ENCODE measurements at places on chromosomes 3 and 15.

DNA sequence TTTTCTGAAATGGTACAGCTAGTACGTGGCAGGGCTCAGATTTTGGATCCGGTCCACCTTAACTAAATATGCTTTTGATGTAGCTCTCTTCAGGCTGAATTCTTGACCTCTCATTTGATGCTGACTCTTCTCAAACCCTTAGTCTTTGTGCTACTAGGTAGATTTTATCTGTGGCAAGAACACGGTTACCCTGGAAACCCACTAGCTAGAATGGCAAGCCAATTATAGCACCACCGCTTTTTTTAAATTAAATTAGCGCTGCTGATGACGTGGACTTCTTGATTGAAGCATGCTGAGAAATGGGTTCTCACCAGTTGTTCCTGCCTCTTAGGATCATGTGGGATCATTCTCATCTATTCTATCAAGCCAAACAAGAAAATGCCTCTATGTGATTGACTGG, 421.5 kb downstream of the LPP start:
- DNase-seq, result no peak

DNA sequence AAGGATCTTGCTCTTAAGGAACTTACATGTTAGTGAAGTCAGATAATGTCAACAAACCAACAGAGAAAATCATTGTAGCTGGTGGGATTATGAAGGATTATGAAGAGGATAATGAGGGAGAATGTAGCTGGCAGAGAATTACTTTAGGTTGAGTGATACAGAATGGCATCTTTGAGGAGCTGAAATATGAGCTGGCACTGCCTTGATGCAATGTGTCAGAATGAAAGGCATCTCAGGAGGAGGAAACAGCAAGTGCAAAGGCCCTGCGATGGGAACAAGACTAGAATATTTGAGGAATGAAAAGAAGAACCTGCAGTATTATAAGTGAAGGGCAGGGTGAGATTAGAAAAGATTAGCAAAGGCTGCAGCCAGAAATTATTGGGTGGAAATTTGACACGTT, 237.2 kb upstream of the ADAMTS9 start:
- DNase-seq, result no peak

DNA sequence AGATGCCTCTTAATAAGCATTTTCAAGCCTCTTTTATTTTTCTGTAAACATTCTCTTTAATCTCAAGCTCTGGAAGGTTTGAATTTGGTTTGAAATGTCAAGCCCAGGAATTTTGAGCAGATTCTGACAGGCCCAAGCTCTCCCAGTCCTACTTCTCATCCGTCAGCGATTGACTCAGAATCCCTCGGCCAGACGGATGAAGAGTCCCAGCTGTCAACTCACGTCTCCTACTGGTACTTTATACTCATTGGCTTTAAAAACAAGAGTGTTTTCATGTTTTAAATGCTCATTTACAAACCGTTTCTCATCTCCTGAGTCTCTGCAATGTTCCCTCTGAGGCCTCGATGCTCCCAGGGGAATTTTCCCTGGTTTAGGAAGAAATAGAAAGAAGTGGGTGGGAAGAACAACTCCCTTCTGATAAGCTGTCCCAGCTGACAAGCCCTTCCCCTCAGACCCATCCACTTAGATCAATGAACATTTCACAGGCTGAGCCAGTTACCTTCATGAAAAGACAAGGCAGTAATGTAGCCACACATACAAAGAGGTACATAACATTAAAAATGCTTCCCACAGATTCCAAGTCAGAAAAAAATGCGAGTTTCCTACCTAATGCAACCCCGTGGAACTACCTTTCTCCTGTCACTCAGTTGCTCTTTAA, 478.2 kb upstream of the DPH6 start:
- no peak for DNase-seq

DNA sequence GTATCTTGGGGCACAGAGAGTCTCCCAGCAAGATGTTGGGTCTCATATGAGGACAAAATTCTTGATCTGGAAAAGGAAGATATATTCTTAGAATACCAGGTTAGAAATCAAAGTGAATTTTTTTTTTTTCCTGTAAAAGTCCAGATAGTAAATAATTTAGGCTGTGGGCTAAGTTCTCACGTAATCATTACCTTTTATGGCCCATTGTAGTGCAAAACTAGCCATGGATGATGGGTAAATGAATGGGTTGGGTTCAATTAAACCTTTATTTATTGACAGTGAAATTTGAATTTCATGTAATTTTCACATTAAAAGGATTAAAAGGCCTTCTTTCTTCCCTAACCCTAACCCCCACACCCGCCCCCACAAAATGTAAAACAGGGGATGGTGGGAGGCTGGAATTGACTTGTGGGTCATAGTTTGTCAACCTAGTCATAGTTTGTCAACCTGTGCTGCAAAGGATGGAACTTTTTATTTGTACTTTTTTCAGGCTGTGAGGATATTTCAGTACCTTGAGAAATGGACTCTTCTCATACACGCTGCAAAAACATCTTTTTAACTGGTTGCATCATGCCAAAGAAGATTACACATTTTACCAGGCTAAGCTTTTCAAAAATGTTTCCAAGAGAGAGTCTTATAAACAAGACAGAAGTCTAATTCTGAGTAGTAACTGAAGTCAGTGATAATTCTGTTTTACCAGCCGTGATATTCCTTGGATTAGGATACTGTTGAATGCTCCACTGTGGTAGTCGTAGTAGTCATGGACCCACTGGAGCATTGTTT, 138.8 kb downstream of the AKAP13 start:
- DNase-seq, result no peak

DNA sequence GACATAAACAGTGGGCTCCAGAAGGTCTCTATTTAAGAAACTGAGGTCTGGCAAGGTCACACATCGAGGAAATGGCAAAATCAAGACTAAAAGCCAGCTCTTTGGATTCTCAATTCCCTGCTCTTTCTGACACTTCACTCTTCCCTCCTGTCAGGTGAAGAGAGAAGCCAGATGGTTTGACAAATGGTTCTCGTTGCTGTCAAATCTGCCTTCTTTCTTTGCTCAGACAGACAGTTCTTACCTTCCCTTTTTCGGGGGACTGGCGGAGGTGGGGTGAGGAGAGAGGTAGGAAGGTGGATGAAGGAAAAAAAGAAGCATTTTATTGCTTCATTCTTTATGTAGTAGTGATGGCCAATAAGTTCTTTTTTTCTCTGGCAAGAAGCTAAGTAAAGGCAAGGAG, 133.4 kb downstream of the LPP start:
- no peak for DNase-seq

DNA sequence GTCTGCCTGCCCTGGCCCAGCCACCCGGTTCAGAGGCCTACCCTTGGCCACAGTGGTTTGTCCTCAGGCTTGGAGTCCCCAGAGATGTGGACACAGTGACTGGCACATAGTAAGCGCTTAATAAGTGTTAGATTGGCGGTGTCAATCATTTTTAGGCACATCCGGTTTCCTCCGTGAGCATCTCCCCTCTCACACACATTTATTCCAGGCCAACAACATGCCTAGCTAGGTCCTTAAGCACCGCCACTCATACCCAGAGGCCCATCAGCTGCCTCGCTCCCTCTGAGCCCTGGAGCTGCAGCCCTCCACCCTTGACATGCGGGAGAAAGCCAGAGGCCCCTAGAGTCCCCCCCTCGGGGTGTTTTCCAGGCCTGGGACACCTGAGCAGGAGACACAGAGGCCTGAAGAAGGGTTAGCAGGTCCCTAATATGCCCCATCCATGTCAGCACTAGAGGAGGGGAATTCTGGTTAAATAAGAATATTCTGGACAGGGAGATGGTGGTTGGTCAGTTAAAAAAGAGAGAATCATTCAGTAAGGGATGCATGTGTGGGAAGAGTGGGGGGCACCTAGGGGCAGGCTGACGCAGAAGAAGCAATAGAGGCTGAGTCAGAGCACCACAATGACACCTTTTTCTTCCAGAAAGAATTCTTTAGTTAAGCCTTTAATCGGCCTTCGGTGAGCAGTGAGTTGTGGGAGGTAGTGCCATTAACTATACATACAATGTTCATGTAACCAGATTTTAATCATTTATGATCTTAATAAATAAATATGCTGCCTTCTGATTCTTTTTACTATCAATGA, 22.3 kb downstream of the NR2F2 start:
- DNase-seq, result peak; percentile 70

GRCh38 chr3:138797508-138798038, 37.2 kb downstream of the PIK3CB start:
- no peak for DNase-seq

DNA sequence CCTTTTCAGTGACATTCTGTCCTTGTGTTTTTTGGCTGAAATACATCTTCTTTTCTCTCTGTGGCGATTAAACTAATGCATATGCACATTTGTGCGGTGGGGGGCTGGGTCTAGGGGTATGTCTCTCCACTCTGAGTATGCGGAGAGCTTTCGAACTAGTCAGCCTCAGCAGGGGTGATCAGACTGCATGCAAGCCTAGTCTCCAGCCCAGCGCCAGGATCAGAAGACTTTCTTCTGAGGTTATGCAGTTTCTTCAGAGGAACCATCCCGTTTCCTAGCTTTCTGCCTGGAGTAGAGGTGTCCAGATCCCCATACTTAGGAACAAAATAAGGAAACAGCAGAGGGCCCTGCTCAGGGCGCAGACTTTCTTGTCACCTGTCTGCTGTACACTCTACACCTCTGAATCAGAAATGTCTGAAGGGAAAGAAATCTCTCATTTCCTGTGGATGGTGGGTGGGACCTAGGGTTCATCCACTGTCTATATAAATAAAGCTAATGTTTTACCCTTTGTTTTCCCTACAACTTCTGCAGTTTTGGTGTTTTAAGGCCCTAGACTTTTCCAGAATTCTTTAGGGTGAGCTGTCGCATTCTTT, 230.4 kb downstream of the ABHD5 start:
- no peak for DNase-seq

- DNase-seq, result no peak
Observed at GRCh38 chr3:10935028-10935427, 57.5 kb upstream of the SLC6A1 start.

GRCh38 chr3:191762323-191762960, 301.5 kb downstream of the PYDC2 start:
- DNase-seq, result no peak

DNA sequence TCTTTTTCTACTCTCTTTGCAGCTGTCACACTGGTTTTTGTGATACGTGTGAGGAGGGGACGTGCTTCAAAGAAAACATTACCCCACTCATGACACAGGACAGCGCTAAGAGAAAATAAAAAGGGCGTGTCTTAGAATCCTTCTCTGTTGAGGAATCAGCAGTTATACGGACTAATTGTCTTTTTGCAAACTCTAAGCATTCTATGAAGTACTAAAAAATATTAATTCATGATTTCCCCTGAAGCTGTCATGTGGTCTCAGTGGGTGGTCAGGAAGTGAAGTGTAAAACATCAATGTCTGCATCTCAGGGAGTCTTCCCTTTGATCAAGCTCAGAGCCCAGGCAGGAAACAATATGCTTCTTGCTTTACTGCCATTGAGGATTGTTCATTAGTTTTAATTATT, 117.5 kb upstream of the CRBN start:
- DNase-seq, result no peak

GRCh38 chr15:94840794-94841783, 609.7 kb downstream of the MCTP2 start:
- no peak for DNase-seq

DNA sequence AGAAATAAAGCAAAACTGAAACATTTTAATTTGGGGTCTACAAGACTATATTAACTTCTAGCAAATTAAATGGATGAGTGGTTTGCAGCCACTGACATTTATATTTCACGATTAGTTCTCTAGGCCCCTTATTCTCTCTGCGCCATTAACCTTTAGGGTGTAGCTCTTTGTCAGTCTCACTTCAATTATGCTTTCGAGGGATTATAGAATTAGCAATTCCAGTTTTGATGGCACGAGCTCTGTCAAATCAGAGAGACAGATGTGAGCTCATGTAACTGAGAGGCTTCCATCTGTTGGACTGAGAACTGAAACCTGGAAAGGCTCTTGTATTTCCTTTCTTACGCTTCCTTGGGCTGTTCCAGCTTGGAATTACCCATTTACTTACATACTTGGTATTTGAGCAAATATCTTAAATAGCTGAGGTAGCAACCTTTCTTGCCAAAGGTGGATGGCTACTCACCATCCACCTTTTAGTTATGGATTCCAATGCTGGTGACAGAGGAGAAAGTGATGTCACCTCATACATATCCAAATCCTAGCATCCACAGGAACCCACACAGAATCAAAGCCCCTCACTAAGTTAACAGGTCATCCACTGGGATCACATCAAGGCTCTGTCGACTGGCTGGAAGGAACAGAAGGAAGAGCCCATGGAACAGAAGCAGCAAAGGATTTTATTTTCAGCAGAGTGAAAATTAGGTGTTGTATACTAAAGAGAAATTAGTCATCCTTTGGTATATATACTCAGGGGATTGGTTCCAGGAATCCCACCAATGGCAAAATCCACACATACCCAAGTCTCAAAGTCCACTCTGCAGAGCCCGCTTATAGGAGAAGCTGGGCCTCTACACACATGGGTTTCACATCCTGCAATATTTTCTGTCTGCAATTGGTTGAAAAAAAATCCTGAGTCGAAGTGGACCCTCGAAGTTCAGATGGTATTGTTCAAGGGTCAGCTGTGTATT, 20.8 kb downstream of the VGLL4 start:
- no peak for DNase-seq

GRCh38 chr15:69533522-69533921, 80.9 kb downstream of the RPLP1 start:
- no peak for DNase-seq

DNA sequence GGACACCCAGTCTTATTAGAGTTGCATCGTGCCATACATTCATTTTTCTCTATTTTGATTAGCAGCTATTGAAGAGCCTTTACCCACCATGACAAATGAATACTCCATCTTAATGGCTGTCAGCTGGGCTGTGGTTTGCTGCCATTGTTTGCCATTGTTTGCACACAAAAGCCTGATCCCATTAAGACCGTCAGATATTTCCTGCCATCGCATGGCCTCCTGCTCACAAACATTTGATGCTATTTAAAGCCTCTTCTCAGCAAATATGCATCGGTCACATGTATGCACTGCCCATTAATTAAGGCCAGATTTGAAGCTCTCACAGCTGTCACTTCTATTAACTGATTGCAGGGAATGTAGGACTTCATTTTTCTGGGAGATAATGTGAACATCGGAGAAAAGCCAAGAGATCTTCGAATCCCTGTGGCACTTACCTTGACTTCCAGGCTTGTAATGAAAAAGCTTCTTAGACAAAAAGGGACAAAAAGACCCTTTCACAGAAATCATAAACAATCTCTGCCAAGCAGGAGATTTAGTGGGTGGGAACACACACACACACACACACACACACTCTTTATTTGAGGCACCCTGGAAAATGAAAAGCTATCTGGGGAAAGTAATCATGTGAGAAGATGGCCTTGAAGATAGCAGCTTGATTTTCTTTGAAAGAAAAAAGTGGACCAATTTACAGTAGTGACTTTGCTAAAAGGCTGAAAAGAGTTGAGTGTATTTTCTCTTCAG, 175.4 kb upstream of the NR2E3 start:
- DNase-seq, result no peak

GRCh38 chr15:99455789-99456160, 110.0 kb upstream of the MEF2A start:
- no peak for DNase-seq

GRCh38 chr3:174285242-174285864, 573.8 kb upstream of the NAALADL2 start:
- DNase-seq, result no peak

- no peak for DNase-seq
Observed at GRCh38 chr3:85176799-85177198, 218.0 kb downstream of the CADM2 start.
